ENCODE measurements at places on chromosomes 2 and 18.
A peak's percentile ranks its signal among the peaks of the same experiment; 100 is the strongest.

GRCh38 chr2:121075006-121075551, 209.9 kb downstream of the TFCP2L1 start:
- peak; percentile 92 for DNase-seq

DNA sequence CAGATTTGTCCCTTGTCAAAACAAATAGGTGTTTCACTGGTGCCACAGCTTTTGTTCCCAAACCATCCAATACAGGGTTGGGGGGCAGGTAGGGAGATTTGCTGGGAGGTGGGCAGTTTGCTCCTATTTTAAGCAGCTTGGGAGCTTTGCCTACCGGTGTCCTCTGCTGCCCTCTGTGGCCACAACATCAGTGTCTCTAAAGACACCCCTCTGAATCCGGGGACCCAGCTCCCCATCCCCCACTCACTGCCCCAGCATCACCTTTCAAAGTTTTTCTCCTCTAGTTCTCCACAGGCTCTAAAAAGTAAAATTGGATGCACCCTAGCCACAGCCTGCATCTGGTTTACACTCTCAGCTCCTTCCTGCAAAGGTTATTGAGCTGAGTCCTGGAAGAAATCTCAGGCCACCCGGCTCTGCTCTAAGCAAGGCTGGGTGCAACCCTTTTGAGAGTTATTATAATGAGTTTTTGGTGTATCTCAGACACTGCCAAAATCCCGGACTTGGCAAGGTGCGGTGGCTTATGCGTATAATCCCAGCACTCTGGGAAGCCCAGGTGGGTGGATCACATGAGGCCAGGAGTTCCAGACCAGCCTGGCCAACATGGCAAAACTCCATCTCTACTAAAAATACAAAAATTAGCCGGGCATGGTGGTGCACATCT, 2.9 kb upstream of the EPAS1 start:
- DNase-seq = peak; percentile 61

GRCh38 chr2:123045713-123046112, 979.4 kb upstream of the CNTNAP5 start:
- no peak for DNase-seq

DNA sequence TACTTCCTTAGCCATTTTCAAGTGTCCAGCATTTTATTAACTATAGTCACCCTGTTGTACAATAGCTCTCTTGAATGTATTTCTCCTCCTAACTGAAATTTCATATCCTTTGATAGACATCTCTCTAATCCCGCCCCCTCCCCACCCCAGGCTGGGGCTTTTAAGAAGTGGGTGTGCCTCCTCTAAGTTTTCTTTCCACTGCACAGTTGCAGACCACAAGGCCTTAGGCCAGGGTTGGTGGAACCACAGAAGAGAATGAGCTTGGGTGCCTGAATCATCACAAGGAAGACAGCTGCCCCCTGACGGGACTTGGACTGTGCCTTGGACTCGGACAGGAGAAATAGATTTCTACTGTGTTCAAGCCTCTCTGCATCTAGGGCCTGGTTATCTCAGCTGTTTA, 193.4 kb downstream of the HAUS1 start:
- DNase-seq = no peak

DNA sequence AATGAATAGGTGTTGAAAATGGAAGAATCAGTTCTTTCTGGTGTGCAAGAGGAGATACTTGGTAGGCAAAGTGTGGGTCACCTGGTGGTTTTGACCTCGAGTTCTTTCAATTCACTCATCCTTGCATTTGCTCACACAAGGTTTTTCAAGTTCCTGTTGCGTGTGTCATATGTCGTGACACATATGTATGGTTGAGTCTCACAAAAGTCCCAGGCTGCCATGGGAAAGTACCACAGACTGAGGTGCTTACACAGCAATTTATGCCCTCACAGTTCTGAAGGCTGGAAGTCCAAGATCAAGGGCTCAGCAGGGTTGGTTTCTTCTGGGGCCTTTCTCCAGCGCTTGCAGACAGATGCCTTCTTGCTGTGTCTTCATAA, 64.4 kb downstream of the NCK2 start:
- DNase-seq = no peak

- peak; percentile 1 for DNase-seq
Measured at GRCh38 chr18:43751835-43752234, 474.5 kb upstream of the SYT4 start.
